ENCODE measurements at places on chromosomes 7 and 10.

- DNase-seq = no peak
These were observed 25.4 kb upstream of the PRXL2A start for GRCh38 chr10:80382989-80383388.

GRCh38 chr7:69922026-69922803, 323.9 kb downstream of the AUTS2 start:
- DNase-seq = no peak

- DNase-seq = no peak
These were observed 102.1 kb upstream of the MGMT start for GRCh38 chr10:129364949-129365348.

- DNase-seq = no peak
These were observed 58.0 kb downstream of the LSMEM1 start for GRCh38 chr7:112538726-112539255.

DNA sequence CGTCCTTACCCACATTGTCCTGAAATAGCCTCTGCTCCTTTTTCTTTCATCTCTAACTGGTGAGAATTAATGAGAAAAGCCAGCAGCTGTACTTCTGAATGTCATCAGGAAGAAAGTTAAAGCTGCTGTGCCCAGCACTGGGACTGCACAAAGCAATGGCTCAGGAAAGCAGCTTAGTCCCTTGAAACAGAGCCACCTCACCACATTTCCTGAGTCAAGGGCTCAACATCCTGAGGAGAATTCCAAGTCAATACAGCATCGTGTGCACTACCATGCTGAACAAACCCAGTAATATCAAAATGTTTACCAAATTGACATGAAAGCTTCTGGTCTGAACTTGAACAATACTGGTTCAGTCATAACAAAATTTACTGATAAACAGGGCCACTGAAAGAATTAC, 140.1 kb downstream of the KMT2E start:
- no peak for DNase-seq

- no peak for DNase-seq
These were observed 16.7 kb downstream of the NOS3 start for GRCh38 chr7:151007469-151007898.

DNA sequence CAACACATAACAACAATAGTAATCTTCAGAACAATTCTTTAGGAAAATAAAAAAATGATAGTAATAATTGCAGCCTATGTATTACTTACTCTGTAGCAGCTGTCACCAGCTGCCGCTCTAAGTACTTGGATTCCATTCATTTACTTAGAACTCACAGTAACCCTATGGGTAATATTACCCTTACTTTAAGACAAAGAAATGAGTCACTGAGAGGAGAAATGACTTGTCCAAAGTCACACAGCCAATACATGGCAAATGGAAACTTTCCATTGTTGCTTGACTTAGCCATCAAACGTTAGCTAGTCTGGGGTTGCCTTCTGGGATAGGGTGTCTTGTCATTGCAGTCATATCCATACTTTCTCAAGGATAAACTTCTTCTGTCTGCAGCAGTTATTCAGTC, 3.6 kb downstream of the CCNY start:
- DNase-seq = peak; percentile 30
